ENCODE measurements at places on chromosomes 4 and X. TPM values are rescaled to one million over a fixed set of nuclear protein-coding genes. Genes with fewer than 3 reads are reported as not detected.

HSFX4 gene
- total RNA-seq, result not detected

WDR1 gene
- 179 TPM for total RNA-seq

DOK7 gene
- total RNA-seq, result 3.6 TPM

DCAF4L1 gene
- total RNA-seq, result 0.21 TPM

FAM184B gene
- total RNA-seq, result not detected

P2RY4 gene
- total RNA-seq, result 0.21 TPM

AMBN gene
- not detected for total RNA-seq

TKTL2 gene
- not detected for total RNA-seq

NSG1 gene
- 36.9 TPM for total RNA-seq

PSAPL1 gene
- total RNA-seq, result 0.14 TPM

NOA1 gene
- total RNA-seq, result 27.1 TPM

RAI2 gene
- total RNA-seq, result not detected

MAGEE1 gene
- total RNA-seq, result 2.5 TPM

SASH3 gene
- total RNA-seq, result not detected

ENAM gene
- not detected for total RNA-seq

RNF150 gene
- 0.63 TPM for total RNA-seq

FHDC1 gene
- total RNA-seq, result 3.6 TPM

HAUS3 gene
- 9.8 TPM for total RNA-seq

HADH gene
- total RNA-seq, result 27.6 TPM

UXT gene
- total RNA-seq, result 102 TPM

HAND2 gene
- not detected for total RNA-seq

SHROOM2 gene
- total RNA-seq, result 13.0 TPM

SPARCL1 gene
- not detected for total RNA-seq

SPIN2A gene
- 0.07 TPM for total RNA-seq

FSTL5 gene
- total RNA-seq, result not detected

PDGFRA gene
- 1.1 TPM for total RNA-seq

MAOB gene
- not detected for total RNA-seq

HPSE gene
- total RNA-seq, result 7.3 TPM

ZCCHC4 gene
- total RNA-seq, result 15.9 TPM

KLF8 gene
- 6.8 TPM for total RNA-seq

PLP1 gene
- not detected for total RNA-seq

ARMCX2 gene
- 20.0 TPM for total RNA-seq

MND1 gene
- total RNA-seq, result 6.3 TPM

CXorf49 gene
- total RNA-seq, result not detected

TEC gene
- 0.51 TPM for total RNA-seq

Data from airway epithelial cell (primary cell).